ENCODE measurements at places on chromosomes 11 and 22. TPM values are rescaled to one million over a fixed set of nuclear protein-coding genes. Genes with fewer than 3 reads are reported as not detected.

The ALKBH3 gene
- 22.7 TPM for polyA plus RNA-seq

The C22orf42 gene
- polyA plus RNA-seq, result 0.65 TPM

The GGTLC3 gene
- not detected for polyA plus RNA-seq

The CELF1 gene
- polyA plus RNA-seq, result 27.2 TPM

The DDIAS gene
- polyA plus RNA-seq, result 6.0 TPM

The ANO1 gene
- polyA plus RNA-seq, result not detected

The TIMP3 gene
- polyA plus RNA-seq, result not detected

The SCN2B gene
- 0.01 TPM for polyA plus RNA-seq

The PRR33 gene
- polyA plus RNA-seq, result not detected

The HTR3B gene
- polyA plus RNA-seq, result 0.05 TPM

The OOSP2 gene
- not detected for polyA plus RNA-seq

The CD6 gene
- 0.39 TPM for polyA plus RNA-seq

The ESAM gene
- polyA plus RNA-seq, result 0.74 TPM

The APOL6 gene
- polyA plus RNA-seq, result 7.6 TPM

The CCDC15 gene
- 0.32 TPM for polyA plus RNA-seq

The LYVE1 gene
- polyA plus RNA-seq, result 0.31 TPM

The LRFN4 gene
- 10.1 TPM for polyA plus RNA-seq

The MB gene
- not detected for polyA plus RNA-seq

The CRYBB3 gene
- not detected for polyA plus RNA-seq

The NXPE1 gene
- polyA plus RNA-seq, result not detected

The OR52N4 gene
- polyA plus RNA-seq, result not detected

Measured in CD14-positive monocyte (primary cell).